ENCODE measurements at places on chromosomes 4 and X.

DNA sequence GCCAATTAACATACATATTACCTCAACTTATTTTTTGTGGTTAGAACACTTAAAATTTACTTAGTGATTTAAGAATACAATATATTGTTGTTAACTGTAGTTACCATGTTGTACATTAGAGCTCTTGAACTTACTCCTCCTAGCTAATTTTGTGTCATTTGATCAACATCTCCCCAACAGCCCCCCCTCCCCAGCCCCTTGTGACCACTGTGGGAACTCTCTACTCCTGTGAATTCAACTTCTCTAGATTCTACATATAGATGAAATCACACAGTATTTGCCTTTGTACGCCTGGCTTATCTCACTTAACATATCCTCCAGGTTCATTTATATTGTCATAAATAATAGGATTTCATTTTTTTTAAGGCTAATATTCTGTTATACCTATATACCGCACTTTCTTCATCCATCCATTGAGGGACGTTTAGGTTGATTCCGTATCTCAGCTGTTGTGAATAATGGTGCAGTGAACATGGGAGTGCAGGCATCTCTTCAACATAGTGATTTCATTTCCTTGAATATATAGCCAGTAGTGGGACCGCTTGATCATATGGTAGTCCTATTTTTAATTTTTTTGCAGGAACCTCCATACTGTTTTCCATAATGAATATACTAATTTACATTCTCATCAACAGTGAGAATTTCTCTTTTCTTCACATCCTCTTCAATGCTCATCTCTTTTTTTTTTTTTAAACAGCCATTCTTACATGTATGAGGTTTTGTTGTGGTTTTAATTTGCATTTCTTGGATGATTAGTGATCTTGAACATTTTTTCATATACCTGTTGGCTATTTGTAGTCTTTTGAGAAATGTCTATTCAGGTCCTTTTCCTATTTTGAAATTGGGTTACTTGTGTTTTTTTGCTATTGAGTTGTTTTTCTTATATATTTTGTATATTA is 66.8 kb downstream of the RAPGEF2 start:
- DNase-seq: no peak

- DNase-seq: no peak
Observed at GRCh38 chrX:118143578-118143977, 27.0 kb upstream of the KLHL13 start.

DNA sequence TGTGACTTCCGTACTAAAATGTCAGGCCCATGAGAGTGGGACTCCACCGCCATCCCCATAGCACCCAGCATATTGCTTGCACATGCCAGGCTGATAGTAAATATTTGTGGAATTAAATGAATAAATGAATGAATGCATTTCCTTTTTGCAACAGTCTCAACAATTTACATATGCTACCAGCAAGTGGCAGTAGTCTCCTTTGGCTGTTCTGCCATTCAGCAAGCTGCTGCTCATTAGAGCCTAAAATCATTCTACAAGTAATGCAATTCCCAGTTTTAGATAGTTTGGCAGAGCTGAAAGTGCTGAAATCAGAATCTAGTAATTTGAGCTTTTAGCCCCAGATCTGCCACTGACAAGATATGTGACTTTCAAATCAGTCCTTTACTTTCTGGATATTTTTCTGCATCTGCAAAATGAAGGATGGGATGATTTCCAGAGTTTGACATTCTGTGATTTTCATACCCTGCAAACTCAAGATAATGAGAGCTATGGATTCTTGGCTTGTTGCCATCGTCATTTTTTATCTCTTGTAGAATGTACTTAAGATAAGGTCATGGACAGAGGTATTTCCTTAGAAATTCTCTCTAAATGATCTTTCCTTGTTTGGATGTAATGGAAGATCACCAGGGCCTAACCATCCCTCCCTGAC is 35.7 kb upstream of the INTS6L start:
- peak; percentile 22 for DNase-seq

- no peak for DNase-seq
Observed at GRCh38 chr4:57614257-57614932, 504.2 kb upstream of the IGFBP7 start.

GRCh38 chr4:19807505-19807904 is 444.2 kb upstream of the SLIT2 start:
- peak; percentile 1 for DNase-seq

GRCh38 chrX:154121207-154121606 is 22.8 kb upstream of the OPN1LW start:
- DNase-seq: no peak

- no peak for DNase-seq
Observed at GRCh38 chr4:26726655-26727387, 133.8 kb upstream of the STIM2 start.

GRCh38 chr4:6221301-6221850 is 21.0 kb upstream of the JAKMIP1 start:
- no peak for DNase-seq

DNA sequence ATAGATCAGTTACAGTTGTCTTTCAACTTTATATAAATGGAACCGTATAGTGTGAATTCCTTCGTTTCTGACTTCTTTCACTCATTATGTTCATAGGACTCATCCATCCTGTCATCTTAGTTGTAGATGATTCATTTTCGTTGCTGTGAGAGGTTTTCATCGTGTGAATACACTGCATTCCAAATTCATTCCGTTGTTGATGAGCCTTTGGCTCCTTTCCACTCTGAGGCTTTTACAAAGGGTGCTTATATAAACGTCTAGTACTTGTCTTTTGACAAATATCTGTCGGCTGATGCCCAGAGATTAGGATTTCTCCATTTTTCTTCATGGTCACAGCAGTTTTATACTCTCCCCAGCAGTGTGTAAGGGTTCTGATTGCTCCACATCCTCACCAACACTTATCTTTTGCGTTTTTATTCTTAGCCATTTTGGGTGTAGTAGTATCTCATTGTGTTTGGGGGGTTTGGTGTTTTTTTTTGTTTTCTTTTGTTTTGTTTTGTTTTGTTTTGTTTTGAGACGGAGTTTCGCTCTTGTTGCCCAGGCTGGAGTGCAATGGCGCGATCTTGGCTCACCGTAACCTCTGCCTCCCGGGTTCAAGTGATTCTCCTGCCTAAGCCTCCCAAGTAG is 48.6 kb downstream of the LRP2BP start:
- DNase-seq: no peak

DNA sequence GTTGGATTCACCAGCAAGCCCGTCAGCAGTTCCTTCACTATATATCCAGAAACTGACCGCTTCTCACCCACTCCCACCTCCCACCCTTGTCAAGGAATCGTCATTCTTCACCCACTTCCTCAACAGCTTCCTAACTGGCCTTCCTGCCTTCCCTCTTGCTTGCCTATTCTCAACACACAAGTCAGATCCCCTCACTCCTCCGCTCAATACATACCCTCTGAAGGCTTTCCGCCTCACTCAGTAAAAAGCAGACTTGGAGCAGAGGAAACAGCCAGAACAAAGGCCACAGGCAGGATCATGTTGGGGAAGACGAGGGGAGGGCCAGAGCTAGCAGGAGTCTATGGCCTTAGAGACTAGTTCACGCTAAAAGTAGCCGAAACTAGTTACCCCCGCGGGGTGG is 23.7 kb downstream of the RWDD4 start:
- no peak for DNase-seq

- DNase-seq: peak; percentile 40
Observed at GRCh38 chrX:45172890-45173289, 27.8 kb downstream of the DIPK2B start.

- DNase-seq: peak; percentile 91
Observed at GRCh38 chrX:23742697-23743622, at the start of gene ACOT9. Gene ACOT9, minus strand, starts transcription at chrX:23743276. Its CDS starts 132 bp downstream, at chrX:23743144.
